Naive B cell (primary cell): ENCODE measurements at places on chromosomes 2 and 18. TPM values are rescaled to one million over a fixed set of nuclear protein-coding genes. Genes with fewer than 3 reads are reported as not detected.

DCDC2C gene
- polyA plus RNA-seq: not detected

AGXT gene
- polyA plus RNA-seq: not detected

EGR4 gene
- 0.49 TPM for polyA plus RNA-seq

CXCR1 gene
- not detected for polyA plus RNA-seq

NOTO gene
- not detected for polyA plus RNA-seq

TANC1 gene
- polyA plus RNA-seq: 0.08 TPM

GPBAR1 gene
- 1.8 TPM for polyA plus RNA-seq

NYAP2 gene
- polyA plus RNA-seq: not detected

ZNF2 gene
- polyA plus RNA-seq: 3.1 TPM

ADD2 gene
- 4.8 TPM for polyA plus RNA-seq

SERPINB10 gene
- polyA plus RNA-seq: not detected

CCDC93 gene
- polyA plus RNA-seq: 11.0 TPM

CAPG gene
- 284 TPM for polyA plus RNA-seq

MC2R gene
- not detected for polyA plus RNA-seq

DNA sequence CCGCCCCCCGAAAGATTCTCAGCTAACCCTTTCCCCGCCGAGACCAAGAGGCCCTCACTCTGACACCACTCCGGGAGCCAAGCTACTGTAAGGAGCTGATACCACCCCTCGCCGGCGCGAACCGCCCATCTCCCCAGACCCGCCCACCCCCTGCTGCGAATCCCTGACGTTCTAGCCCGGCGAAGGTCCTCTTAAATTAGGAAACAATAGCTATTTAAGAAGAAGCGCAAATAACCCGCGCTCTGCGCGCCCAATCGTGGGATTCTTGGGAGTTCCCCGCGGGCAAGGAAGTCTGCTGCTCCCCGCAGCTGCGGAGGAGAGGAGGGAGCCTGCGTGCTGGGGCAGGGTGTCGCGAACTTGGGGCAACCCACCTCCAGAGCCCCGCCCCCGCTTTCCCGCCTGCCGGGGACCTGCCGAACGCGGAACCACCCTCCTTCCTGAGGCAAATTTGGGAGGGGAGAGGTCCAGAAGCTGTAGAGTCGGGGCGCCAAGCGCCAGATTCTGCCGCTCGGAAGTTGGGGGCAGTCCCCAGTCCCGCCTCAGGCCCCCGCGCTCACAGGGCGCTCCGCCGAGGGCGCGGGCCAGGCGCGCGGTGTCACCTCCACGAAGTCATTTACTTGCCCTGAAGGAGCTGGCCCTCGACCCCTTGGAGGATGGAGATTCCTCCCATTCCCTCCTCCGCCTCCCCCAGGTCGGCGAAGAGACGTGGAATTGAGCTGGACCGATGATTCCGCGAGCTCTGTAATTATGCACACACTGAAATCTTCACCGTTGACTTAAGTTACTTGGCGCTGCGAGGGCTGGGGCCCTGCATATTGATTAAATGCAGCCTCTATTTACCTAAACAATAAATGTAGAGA, 8.4 kb upstream of the SP9 start:
- DNase-seq: no peak

DNA sequence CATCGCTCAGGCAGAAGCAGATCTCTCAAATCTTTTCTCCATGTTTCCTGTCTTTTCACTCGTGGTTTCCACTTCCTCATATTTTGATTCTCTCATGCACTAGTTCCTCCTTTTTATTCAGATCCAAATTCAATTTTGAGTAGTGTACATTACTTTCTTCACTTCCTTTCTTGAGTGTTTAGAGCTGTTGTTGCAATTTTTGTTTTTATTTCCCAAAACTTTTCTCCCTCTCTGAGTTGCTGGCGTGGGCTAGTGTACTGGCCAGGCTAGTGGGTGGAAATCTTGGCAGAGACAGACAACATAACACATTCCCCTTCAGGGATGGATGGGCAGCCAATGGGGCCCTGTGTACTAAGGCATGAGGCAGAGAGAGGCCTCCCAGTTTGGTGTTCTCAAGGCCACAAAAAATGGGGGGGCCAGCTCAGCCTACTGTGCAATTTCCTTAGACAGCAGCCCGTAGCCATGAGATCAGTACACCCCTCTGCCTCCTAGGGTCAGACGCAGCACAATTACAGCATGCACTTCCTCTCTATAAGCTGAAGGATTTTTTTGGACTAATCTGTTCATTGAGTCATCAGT, 145.1 kb upstream of the PID1 start:
- peak; percentile 0 for DNase-seq

DNA sequence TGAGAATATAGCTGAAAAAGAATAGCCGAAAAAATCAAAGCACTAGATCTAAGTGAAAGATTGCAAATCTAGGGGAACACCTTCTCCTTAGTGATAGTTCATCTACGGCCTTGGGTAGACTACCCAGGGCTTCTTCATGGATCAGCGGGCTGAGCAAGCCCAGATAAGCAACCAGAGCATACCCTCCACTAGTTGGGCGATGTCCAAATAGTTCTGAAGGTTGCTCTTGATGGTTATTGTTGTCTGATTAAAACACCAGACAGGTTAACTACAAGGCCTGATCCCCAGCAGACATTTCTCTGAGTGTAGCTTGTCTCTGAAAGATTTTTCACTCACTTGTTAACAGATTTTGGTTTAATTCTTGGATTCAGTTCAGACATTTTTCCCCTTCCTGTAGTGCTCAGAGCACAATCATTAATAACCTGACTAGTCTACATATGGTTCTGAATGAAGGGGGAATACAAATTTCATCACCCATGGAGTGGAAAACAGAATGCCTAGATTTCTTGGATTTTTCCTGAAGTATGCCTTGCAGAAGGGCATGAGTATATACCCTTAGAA, 99.6 kb downstream of the BABAM2 start:
- no peak for DNase-seq

DNA sequence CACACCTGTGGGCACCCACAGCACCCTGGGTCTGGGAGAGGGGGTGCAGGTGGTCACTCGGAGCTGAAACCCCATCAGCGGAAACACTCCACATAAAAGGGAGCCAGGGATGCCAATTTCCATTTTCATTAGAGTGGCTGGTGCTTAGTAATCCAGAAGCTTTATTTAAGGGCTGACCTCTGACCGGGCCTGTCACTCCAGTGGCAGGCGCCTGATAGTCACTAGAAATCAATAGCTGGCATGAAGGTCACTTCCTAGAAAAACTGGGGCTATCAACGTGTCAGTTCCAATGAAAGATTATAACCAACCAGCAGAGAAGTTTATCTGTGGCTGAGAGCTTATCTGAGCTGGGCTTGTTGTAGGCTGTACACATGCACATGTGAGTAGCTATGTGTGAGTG, 333.7 kb upstream of the SKOR2 start:
- DNase-seq: no peak

DNA sequence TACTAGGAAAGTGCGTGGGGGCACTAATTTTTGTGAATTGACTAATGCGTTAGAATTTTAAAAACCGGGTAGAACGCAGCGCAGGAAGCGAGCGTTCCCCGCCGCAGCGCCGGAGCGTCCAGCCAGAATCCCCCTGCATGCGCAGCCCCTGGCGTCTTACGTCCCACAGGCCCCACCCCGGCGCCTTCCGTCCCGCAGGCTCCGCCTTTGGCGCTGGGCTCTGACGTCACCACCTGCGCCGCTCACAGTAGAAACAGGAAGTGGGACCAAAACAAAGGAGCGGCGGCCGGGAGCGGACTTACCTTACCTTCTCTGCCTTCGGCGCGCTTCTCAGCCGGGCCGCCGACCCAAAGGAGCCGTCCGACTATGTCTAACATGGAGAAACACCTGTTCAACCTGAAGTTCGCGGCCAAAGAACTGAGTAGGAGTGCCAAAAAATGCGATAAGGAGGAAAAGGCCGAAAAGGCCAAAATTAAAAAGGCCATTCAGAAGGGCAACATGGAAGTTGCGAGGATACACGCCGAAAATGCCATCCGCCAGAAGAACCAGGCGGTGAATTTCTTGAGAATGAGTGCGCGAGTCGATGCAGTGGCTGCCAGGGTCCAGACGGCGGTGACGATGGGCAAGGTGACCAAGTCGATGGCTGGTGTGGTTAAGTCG, at the start of gene CHMP1B:
Gene CHMP1B, plus strand, starts transcription at position 268 of the 660 bp plus-strand sequence. Its CDS starts 99 bp downstream, at position 367.
- DNase-seq: peak; percentile 98

GRCh38 chr2:218292048-218293014, at the start of gene TMBIM1:
TMBIM1 (minus strand) TSS chr2:218292503; CDS start chr2:218282141, 10,362 bp downstream.
- DNase-seq: peak; percentile 85

- no peak for DNase-seq
Observed at GRCh38 chr2:239605976-239606375, 205.2 kb upstream of the HDAC4 start.

DNA sequence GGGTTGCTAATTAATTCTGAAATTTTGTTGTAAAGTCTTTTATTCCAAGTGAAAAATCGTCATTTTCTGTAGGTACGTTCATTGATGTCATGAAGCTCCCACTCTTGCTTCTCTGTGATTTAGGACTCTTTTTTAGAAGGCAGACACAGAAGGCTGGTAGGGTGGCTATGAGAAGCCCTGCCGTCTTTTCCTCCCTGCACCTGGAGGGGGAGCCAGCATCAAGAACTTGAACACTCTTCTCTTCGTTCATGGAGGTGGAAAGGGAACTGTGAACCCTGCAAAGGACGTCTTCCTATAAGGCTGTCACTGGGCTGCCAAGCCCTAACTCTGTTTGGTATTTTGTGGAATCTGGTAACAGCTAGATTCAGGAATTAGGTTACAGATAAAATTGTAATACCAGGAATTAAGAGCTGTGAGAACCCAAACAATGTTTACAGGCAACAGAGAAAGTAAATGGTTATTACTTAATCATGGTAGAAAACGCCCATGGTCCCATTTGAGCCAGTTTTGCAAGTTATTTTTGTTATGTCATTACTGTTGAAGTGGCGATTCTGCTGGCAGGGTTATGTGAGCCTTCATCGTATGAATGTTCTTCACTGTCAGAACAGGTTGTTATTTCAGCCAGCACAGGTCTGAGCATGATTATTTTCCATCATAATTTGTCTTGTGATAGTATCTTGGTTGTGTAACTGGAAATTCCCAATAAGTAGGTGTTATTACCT, 112.2 kb downstream of the OSBPL6 start:
- DNase-seq: no peak

GRCh38 chr2:105655244-105655643, 89.5 kb upstream of the NCK2 start:
- DNase-seq: no peak

GRCh38 chr18:76992226-76993084, 140.1 kb downstream of the MBP start:
- DNase-seq: no peak

DNA sequence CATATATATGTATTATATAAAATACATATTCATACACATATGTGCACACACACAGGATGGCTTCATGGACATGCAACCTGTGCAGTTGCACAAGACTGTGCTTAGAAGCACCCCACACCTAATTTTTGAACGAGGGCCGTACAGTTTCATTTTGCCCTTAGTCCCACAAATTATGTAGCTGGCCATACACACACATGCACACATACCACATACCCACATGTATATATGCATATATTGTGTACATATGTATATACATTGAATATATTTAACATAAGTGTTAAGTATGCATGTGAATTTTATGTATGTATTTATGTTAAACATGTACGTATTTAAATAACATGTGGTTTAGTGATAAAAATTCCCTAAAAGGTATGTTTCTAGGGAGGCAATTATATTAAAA, 18.3 kb downstream of the GPATCH11 start:
- no peak for DNase-seq

DNA sequence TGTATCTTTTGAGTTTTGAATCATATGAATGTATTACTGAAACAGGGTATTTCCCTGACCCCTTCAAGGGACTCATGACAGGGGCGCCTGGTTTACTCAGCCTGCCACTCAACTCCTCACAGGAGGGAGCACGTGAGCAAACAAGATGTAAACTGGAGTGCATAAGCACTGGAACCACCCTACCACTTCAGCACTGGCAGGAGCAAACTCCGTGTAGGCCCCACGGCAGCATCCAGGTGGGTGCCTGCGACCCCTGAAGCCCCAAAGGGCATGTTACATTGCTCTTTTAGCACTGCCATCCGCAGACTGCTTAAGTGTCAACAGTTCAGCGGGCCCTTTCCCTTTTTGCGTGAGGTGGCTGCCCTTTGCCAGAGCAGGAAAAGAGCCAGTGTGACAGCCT, 8.2 kb upstream of the DAPL1 start:
- no peak for DNase-seq

DNA sequence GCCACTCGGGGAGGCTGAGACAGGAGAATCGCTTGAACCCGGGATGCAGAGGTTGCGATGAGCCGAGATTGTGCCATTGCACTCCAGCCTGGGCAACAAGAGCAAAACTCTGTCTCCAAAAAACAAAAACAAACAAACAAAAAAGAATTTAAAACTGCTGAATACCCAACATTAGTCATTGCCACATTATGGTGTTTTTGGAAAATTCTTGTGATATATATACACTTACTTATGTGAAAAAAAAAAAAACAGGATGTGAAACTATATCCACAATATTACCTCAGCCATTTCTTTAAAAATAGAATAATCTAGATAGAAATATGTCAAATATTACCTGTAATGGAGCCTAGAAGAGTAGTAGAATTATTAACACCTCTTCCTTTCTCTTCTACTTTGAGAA, 288.3 kb upstream of the FN1 start:
- DNase-seq: no peak

GRCh38 chr2:240132651-240132980, 3.5 kb downstream of the COPS9 start:
- no peak for DNase-seq

GRCh38 chr2:1823187-1824169, 79.2 kb upstream of the PXDN start:
- no peak for DNase-seq

DNA sequence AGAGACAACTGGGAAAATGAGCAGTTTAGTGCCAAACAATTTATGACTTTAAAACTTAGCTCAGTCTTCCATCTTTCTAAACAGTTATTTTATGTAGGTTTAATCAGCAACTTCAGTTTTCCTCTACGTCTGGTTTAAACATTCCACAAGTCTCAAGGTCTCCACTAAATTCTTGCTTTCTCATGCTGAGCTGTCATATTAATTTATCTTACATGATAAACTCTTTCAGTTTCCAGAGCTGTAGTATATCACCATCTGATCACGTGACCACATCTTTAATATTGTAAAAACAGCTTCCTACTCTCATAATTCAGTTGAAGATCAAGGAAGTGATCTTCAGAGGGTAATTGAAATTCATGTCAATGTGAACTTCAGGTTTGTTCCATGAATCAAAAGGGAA, 158.6 kb downstream of the ZNF804A start:
- DNase-seq: no peak

- DNase-seq: no peak
Observed at GRCh38 chr2:172864182-172864581, 128.5 kb downstream of the RAPGEF4 start.

- DNase-seq: peak; percentile 80
Observed at GRCh38 chr18:58536534-58537271, 92.2 kb downstream of the ALPK2 start.

DNA sequence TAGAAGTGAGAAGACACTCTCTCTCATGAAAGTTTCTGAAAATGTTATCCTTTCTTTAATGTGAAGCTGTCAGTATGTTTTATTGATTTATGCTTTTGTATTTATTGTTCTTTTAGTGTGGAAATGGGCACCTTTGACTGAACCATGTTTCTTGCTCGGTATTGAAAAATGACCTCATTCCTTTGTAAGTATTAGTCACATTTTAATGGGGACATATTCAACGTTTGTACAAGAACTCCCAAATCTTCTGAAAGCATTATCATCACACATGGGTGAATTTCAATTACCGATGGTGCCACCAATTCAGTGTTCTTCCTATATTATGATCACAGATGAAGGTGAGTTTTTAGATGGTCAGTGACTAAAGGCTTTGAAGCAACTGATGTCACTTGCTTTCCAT, 371.8 kb upstream of the GCFC2 start:
- DNase-seq: no peak
